ENCODE measurements at places on chromosomes 1 and 21. TPM values are rescaled to one million over a fixed set of nuclear protein-coding genes. Genes with fewer than 3 reads are reported as not detected.

The TSPEAR gene
- polyA plus RNA-seq: not detected

The LCE2B gene
- not detected for polyA plus RNA-seq

The PCP4 gene
- not detected for polyA plus RNA-seq

The CD244 gene
- polyA plus RNA-seq: not detected

The ANKRD13C gene
- 7.8 TPM for polyA plus RNA-seq

The HNRNPCL2 gene
- not detected for polyA plus RNA-seq

The ABCA4 gene
- polyA plus RNA-seq: 0.25 TPM

The SPATA46 gene
- not detected for polyA plus RNA-seq

The KLF17 gene
- polyA plus RNA-seq: 0.16 TPM

- DNase-seq: no peak
Observed at GRCh38 chr1:176195547-176195946, 11.5 kb downstream of the COP1 start.

DNA sequence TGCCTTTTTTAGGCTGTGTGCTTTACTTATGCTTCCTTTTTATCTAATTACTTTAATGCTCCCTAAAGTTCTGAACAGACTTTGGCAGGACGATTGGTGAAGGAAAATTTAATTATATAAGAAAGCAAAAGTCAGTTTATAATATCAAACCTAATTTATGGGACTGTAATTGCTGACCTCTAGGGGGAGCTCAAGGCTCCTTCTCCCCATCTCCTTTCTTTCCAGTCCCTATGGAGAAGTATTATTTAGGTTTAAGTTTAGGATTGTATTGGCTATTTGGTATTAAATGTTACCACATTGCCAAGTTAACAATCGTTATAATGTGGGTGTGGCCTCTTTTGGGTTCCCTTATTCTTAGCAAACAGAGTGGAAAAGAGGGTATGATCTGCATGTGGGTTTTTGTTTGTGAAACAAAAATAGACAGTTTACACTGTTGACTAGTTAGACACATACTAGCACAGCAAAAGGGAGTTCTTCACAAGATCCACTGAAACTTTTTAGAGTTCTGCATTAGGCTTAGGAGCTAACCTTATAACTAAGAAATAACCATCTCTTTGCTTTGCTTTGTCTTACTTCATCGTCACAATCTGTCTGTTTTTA, 48.2 kb upstream of the TNFSF4 start:
- DNase-seq: no peak

- DNase-seq: no peak
Observed at GRCh38 chr1:81754424-81754823, 46.3 kb upstream of the ADGRL2 start.

- DNase-seq: no peak
Observed at GRCh38 chr1:40244138-40244744, 3.5 kb upstream of the TMCO2 start.

DNA sequence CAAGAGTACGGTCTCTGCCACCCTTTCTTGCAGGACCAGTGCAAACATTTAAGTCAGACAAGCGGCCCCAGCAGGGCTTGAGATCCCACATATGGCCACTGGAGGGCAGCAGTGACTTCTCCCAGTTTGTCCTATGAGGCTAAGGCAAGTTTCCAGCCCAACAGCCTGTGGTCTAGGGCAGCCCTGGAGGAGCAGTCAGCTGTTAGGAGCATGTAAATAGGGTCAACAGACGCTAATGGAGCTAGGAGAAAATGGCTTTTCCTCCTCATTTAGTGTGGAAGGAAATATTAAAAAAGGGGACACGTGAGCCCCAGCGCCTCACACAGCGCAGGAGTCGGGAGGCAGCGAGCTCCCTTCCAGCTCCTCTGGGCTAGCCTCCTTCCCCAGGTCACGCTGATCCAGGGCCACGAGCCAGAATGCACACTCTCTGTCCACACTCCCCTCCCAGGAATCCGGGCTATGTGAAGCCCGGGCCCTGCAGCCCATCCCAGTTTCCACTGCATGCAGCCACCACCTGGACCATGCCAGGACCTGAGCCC, 95.6 kb downstream of the LAMC2 start:
- DNase-seq: peak; percentile 72

DNA sequence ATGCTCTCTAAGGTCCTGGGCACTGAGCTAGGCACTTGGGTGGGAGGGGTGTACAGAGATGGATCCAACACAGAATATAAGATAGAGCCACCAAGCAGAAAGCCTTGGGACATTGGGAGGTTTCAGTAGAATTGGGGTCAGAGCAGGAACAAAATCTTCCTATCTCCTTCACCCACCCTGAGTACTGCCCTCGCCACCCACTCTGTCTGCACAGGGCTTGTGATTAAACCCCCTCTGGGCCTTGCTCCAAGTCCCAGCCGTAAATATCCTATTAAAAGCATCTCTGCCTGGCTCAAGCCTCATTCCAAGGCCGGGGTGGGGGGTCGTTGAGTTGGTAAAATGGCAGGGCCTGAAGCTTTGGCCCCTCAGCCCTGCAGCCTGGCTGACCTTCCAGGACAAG, 166.7 kb downstream of the GRIK3 start:
- no peak for DNase-seq

DNA sequence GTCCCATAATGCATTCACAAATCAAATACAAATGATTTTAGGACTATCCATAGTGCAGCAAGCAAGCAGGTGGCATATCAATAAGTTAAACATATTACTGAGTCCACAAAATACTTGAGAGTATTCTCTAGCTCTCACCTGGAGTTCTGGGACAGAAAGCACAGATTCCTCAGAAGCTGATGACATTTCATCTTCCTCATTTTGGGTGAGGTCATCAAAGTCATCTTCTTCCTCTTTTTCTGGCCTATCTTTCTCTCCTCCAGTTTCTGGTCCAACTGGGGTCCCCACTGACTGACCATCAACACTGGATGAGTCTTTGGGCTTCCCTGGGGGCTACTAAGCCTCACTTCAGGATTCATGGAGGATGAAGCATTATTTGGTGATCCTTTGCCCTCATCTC, 38.9 kb downstream of the YY1AP1 start:
- no peak for DNase-seq

DNA sequence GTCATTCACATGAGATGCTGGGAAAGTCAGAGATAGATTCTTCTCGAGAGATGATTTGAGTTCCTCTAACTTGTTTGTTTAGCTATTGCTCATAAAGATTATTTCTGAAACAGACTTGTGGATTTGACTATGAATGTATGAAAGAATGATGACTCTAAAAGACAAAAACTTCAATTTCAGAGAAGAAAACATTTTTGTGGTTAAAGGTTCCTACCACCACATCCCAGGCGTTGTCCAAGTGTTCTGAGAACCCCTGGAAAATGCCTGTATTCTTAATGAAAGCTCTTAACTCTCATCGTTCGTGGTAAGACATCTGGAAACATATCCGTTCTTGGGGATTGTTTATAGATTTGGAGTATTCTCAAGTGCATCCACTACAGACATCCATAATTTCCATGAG, 228.7 kb downstream of the BARHL2 start:
- DNase-seq: peak; percentile 39

- DNase-seq: no peak
Observed at GRCh38 chr1:81345110-81345509, 455.6 kb upstream of the ADGRL2 start.

DNA sequence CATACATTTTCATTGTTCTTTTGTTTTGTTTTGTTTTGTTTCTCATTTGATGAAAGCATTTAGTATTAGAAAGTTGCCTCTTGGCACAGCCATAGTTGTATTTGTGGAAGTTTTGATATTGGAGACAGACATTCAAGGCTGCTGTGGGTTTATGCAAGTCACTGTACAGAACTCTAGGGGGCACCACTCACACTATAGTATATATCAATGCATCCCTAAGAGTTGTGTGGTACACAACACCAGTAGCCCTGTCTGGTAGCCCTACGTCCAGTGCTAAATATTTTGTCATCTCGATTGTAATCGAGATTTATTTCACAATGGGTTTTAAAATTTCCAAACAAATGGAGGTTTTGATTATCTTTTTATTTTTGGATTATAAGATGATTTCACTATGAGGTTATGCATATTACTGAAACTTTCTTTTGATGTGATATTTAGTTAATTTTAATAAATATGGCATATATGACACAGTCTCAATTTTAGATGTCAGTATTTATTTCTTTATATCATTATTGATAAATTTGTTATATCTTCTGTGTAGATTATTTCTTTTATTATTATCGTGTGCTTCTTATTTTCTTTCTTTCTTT, 112.2 kb downstream of the NR5A2 start:
- DNase-seq: peak; percentile 8

- DNase-seq: no peak
Observed at GRCh38 chr1:186878356-186878755, 49.6 kb downstream of the PLA2G4A start.

DNA sequence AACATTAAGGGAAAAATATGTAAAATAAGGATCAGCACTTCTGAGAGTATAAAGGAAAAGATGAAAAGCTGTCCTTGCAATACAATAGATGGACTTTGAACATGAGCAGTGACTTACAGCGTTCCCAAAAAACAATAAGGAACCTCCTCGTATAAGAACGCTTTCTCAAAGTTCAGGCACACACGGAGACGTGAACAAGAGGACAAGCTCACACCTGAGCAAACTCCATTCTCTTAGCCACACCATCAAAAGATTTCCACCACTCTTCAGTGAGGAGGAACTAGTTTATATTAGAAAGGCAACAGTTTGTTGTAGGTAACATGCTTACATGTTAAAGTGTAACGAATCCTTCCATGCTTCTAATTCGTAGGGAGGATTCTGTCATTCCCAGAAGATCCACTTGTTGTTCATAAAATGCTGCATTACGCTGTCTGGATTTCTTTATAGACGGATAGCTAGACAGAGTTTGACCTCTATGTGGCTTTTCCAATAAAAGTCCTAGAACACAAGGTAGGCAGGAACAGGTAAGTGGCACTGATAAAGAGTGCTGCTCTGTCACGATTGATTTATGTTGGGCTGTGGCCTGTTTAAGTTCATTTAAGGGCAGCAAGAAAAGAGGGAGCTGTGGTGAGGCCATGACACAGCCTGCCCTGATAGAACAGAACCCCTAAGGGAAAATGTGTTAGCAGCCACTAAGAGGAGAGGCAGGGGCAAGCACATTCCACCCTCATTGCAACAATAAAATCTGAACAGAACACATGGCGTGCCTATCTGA, 37.0 kb upstream of the ATP1A1 start:
- DNase-seq: no peak

- no peak for DNase-seq
Observed at GRCh38 chr1:177934927-177935326, 34.9 kb downstream of the SEC16B start.

DNA sequence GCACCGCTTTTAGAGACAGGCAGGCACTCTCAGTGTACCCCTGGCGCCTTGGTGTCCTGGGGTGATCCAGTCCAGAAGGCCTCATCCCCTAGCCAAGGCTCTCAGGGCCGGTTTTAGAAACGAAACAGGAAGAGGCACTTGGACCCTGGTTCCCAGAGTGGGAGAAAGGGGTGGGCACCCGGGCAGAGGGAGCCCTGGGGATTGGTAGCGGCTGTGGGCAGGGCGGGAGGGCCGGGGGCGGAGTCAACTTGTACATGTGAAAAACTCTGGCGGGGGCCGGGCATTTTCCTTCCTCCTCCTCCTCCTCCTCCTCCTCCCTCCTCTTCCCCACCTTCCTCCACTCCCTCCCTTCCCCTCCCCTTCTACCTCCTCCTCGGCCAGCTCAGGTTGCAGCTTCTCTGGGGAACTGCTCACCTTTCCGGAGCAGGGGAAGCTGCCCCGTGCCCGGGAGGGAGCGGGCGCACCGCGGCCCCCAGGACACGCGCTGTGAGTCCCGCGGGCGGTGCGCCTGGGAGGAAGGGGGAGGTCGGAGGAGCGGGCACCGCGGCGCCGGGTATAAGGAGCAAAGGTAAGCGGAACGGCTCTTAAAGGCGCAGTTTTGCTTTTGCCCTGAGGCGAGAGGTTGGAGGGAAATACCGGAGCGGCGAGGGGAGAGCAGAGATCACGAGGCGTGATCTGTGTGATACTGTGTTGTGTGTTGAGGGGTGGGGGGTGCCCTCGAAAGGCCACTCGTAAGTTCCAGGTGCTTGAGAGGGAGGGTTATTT, at the start of gene CDK18:
Gene CDK18, plus strand, starts transcription at position 359 of the 765 bp plus-strand sequence. CDS start 18,499 bp downstream, outside the sequence.
- DNase-seq: no peak

DNA sequence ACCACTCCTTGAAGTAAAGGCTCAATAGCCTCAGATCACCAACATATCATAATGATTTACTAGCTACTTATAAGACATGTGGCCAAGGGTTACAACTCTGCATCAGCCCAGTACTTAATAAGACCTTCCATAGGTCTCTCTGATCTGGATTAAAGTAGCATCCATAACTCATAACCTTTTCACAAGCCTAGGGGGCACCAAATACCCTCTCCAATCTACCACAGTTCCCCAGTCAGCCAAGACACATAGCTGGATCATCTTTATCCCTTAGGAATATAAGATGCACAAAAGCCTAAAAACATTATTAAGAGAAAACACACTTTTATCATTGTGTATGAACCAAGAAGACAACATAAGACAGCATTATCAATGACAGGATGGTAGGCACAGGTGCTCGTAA, 22.1 kb downstream of the SSX2IP start:
- DNase-seq: no peak

GRCh38 chr1:43585557-43585956, 54.9 kb downstream of the PTPRF start:
- DNase-seq: no peak

- DNase-seq: no peak
Observed at GRCh38 chr1:72845981-72846380, 563.6 kb upstream of the NEGR1 start.

DNA sequence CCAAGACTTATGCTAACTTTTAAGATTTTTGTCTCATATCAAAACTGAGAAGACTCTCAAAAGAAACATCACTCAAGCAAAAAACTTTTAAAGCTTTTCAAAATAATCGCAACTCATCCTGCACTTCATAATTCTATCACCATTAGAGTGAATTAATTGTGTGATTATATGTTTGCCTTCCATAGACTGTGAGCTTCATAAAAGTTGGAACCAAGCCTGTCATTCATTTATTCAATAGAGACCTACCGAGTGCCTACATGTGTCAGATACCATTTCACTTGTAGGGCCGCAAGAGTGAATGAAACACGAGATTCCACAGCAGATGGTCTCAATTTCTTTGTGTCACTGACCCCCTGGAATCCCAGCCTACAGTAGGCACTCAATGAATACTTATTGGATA, 106.4 kb downstream of the RHOU start:
- no peak for DNase-seq

GRCh38 chr1:229535230-229535629, 23.3 kb downstream of the ABCB10 start:
- DNase-seq: no peak

DNA sequence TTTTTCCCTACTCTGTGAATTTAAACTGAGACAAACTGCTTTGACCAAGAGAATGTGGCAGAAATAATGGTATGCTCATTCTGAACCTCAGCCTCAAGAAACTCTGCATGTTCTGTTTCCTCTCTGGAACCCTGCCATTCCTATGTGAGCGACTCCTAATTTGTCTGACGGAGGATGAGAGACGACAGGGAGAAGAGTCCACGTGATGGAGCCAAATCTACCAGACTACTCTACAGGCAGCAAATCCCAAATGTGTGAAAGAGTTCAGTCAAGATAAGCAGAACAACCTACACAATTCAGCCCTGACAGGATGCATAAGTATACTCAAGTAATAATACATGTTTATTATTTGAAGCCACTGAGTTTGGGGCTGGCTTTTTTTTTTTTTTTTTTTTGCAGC, 153.5 kb downstream of the DPYD start:
- no peak for DNase-seq
